Activated CD4-positive, alpha-beta T cell treated with anti-CD3 and anti-CD28 coated beads, Interleukin-2, Interleukin-6, amounts not matched to agents 100 ng/mL and 50 ng/mL, durations not matched to agents 16 hours and 8 hours (primary cell): ENCODE measurements at places on chromosomes 4 and X.

DNA sequence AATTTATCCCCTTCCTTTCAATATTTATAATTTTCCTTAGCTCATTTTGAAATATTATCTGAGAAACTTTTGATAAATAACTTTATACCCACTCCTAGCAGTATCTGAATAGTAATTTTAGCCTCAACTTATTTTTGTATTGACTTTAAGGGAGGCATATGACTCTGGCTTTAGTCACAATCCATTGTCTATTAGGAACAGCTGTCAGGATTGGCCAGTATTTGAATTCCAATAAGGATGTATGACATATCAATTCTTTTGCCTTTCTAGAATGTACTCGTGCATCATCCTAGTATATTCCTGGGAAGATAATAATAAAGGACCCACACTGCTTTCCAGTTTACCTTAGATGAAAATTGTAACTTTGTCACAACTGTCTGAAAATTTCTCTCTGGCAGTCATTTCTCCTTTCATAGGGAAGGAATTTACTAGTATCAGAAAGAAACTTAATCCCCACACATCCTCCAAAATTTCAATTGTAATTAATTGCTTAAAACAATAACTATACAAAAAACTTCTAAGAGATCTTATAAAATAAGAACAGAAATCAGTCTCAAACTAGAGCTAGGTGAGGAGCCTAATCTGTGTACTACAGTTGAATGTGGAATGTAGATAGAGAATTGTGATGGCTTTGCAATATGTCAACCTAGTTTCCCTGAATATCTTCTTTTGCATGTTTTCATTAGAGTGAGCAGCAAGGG is 121.0 kb upstream of the EPHA5 start:
- no peak for DNase-seq

- DNase-seq, result no peak
Observed at GRCh38 chr4:150178161-150178560, 99.9 kb downstream of the DCLK2 start.

GRCh38 chr4:26226629-26227376 is 94.0 kb upstream of the RBPJ start:
- no peak for DNase-seq

- DNase-seq, result no peak
Observed at GRCh38 chr4:156948133-156948532, 23.5 kb downstream of the PDGFC start.

DNA sequence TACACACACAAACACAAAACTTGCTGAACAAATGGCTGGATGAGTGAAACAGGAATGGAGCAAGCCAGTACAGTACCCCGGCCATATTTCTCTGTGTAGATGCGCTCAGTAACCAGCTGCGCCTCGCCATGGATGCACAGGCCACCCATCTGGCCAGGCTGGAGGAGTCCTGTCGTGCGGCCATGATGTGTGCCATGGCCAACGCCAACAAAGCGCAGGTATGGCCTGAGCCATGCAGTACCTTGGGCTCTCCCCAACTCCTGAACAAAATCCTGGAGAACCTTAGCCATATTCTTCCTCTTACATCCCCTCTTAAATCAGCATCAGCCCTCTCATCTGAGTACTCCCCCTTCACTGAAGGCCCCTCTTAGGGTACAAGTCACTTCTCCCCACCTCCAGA is 4.4 kb downstream of the HSD17B10 start:
- no peak for DNase-seq

GRCh38 chr4:77286906-77287305 is 129.9 kb downstream of the CCNG2 start:
- DNase-seq, result no peak

GRCh38 chr4:6594826-6595355 is 19.9 kb downstream of the MAN2B2 start:
- no peak for DNase-seq

GRCh38 chr4:16067515-16067914 is 16.3 kb downstream of the PROM1 start:
- DNase-seq, result no peak

DNA sequence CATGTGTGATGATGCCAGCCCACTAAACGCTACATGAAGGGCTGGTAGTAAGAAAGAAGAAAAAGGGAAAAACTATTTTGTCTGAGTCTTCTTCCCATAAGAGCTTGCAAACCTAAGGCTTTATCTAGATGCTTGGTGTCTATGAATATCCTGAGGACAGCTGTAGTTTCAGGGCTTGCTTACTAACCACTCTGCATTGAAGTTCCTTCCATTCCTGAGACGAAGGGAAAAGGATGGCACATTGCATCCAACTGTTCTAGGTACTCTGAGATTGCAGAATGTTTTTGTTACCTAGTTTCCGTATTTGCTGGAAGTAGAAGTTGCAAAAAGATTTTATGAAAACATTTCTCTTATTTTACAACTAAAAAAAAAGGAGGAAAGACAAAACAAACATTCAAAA is 544.6 kb downstream of the IL15 start:
- DNase-seq, result no peak

- DNase-seq, result no peak
Observed at GRCh38 chr4:83268491-83268890, 16.1 kb downstream of the COQ2 start.

DNA sequence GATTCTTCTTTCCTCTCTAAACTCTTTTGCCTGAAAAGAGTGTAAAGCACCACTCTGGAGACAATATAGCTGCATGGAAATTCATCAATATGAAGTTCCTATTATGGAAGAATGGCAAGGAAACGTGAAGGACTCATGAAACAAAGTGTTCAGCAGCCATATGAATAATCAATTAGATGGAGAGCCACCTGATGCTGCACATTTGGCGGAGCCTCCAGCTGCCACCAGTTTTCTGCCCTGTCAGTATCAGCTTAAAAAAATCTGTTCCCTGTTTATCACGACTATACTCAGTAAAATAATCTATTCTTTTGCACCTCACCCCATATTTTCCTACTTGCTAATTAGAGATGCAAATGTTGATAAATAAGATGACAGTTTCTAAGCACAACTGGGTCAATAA is 276.0 kb downstream of the UNC5C start:
- no peak for DNase-seq

GRCh38 chrX:131558562-131558961 is 14.7 kb downstream of the OR13H1 start:
- no peak for DNase-seq

DNA sequence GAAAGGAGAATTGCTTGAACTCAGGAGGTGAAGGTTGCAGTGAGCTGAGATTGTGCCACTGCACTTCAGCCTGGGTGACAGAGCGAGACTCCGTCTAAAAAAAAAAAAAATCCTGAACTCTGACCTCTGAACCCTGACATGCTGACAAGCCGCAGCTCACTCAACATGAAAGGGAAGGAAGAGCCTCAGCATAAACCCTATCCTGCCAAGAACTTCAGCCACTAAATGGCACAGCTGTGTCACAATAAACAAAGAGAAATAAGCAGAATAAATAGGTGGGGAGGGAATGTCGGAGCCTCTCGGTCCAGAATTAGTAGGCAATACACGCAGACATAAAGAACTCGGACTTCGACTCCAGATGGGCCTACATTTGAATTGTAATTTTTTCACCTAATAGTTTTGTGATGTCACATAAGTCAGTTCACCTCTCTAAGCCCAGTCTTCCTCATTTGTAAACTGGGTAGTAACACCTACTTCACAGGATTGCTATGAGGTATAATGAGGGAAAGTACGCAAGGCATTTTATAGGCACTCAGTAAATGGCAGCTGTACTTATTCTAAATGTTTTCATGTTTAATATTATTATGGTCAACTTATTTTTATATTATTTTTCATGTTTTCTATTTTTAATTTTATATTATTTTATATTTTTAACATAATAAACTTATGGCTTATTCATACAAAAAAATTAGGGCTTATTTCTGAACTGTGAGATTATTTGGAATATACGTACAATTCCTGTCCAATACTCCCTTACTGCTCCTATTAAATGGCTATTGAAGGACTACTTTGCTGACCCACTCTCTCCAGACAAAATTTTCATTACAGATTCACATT is 243.4 kb downstream of the SCFD2 start:
- no peak for DNase-seq
